ENCODE measurements at places on chromosomes 2 and 18.

GRCh38 chr2:100230754-100231153, 88.4 kb upstream of the AFF3 start:
- no peak for DNase-seq

DNA sequence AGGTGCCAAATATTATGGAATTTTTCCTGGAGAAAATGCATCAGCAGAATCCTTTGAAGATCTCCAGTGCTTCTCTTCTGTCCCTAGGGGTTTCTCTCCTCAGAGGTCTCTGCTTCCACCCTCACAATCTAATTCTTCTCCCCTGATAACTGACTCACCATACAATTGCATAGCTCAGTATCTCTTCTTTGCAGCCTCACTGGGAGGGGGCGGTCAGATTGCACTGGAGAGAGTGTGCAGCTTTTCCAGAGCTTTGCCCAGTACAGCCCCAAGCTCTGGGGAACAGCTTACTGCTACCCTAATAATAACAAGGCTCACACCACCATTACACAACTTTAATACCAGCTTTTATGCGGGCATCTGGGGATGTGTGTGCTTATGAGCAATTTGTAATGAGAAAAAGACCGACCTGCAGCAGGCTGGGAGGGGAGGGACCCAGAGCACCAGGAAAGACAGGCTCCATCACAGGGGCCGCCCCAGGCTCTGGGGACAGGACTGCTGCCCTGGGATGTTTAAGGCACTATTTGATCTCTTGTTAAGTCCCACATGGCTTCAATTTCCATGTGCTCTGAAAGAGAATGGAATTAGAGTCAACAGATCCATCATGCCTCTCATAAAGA, 276.6 kb upstream of the SIX2 start:
- no peak for DNase-seq

- no peak for DNase-seq
These were observed 38.8 kb downstream of the ZNF519 start for GRCh38 chr18:14093307-14093915.

- DNase-seq, result no peak
These were observed 80.2 kb downstream of the ITSN2 start for GRCh38 chr2:24280161-24280560.

GRCh38 chr2:240981280-240981679, 17.1 kb upstream of the SNED1 start:
- DNase-seq, result peak; percentile 26

DNA sequence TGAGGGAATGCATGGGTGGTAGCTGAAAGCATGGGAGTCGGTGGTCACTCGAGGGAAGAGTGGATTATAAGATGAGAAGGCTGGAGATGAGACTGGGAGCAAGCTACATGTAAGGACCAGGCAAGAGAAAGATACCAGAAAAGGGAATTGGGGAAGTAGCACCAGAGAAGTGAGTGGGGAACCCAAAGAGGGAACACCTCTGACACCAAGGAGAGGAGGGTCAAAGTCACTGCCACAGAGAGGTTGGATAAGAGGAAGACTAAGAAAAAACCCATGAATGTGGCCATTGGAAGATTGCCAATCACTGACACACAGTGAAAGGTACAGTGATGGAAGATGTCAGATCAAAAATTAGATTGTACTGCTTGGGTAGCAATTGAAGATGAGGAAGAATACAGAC, 473.9 kb downstream of the BCL11A start:
- no peak for DNase-seq

DNA sequence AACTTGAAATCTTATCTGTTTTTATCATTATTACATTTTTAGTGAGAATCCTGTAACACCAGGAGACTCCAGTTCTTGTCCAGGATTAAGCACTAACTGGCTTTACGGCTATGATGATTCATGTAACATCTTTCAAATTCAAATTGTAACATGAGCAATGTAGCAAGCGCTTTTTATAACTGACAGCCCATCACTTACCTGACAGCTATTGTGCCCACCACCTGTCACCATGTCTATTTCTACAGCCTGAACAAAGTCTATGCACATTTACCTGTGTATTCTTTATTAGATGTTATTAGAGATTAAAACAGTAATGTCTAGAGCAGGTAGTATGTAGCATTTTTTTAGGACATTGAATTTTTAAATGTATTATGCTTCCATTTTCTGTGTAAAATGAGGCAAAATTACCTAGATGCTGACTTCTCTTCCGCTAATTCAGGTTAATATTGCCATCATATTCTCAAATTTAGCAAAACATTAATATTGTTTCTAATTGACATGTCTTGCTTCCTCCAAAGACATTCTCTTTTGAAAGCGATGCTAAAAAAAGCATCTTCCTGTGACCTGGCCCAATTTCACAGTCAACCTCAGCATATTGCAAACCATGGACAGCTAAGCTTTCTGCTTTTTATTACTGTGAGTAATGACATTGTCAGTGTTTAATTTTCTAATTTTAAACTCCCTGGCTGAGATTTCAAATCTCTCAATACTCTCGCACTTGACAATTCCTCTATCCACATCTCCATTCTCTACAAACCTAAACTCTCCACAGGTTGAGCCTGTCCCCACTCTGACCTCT, 37.8 kb downstream of the RIT2 start:
- no peak for DNase-seq

GRCh38 chr2:8574196-8575037, 107.4 kb upstream of the ID2 start:
- peak; percentile 53 for DNase-seq

- no peak for DNase-seq
These were observed 41.6 kb downstream of the TMEM17 start for GRCh38 chr2:62464221-62465007.

GRCh38 chr2:216634370-216635148, 1.3 kb downstream of the IGFBP2 start:
- DNase-seq, result no peak

DNA sequence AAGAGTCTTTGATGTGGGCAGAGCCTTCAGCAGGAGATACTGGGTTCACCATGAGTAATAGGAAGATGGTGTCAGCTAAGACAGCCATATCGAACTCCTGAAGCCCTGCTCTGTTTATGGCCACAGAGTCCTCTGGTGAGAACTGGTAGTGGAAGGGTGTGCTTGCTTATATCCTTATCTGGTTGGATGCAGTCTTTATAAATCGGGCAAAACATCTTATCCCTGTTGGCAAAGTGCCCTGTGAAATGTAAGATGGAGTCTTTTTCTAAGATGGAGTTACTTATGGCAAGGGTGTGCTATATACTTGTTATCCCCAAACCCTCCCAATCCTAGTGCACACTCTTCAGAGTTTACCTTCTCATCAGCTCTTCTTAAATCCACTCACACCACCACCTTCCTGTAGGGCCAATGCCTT, 190.8 kb upstream of the PARD3B start:
- no peak for DNase-seq

DNA sequence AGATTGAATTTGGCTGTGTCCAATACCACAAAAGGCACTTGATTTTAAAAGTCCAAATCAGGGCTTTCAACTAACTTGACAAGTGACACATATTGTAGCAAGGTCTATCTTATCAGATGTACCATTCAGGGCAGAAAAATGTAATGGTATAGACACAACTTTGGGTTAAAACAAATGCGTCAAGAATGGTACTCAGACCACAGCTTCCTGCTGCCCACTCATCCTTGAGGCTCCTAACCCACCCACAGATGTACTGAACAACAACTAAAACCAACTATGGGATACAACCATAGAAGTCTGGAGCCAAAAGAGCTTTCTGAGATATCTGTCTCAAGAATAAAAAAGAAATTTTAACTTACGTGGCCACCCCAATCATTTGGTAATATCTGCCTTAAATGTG, 105.2 kb downstream of the RBM43 start:
- no peak for DNase-seq

DNA sequence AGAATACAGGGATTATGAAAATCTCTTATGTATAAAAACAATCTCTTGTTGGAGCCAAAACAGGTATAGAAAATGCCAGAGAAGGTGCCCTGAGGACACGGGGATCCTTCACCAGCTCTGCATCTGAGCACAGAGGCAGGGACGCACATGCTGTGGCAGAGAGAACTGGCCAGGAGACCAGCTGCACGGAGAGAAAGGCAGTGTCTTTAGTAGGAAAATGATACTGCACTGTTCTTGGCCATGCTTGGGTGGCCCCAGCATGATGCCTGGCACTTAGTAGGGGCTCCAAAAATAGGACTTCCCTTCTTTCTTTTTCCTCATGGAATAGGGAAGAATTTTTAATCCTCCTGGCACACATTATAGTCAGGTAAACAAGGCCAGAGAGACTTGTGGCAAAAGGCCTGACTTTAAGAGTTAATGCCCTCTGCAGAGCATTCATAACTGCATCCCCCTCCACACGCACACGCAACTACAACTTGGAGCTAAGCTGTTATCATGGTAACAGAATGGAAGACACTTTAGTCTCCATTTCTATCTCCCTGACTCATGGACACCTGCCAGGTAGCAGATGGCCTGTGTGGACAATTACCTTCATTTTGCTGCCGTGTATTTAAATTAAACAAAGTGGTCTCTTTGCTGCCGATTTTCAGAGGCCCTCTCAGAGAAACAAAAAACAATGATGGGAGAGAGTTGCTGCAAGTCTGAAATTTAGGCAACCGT, 59.7 kb upstream of the DNMT3A start:
- no peak for DNase-seq

DNA sequence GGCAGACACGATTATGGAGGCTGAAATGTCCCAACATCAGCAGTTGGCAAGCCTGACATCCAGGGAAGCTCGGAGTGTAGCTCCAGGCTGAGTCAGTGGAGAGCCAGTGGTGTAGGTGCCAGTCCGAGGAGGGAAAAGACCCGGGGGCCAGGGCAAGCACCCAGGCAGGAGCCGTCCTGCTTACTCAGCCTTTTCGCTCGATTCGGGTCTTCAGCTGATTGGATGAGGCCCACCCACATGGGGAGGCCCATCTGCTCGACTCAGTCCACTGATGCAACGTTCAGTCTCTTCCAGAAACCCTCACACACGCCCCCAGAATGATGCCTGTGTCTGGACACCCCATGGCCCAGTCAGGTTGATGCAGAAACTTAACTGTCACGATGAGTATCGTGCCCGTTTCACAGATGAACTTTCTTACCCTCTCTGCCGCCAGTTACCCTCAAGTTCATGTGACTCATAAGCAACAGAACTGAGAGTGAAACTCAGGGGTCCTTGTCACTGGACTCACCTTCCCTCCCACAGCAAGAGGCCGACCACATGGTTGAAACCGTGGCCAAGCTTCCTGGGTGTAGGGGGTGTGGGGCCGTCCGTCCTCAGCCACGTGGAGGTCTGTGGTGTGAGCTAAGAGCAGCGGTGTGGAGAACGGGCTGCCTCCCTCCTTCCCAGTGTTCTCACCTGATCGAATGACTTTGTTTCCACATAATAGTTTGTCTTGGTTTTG, 197.4 kb upstream of the HDAC4 start:
- peak; percentile 48 for DNase-seq

- no peak for DNase-seq
These were observed 10.5 kb upstream of the TMEM177 start for GRCh38 chr2:119668546-119668945.

GRCh38 chr2:219219784-219220532, 1.2 kb upstream of the ABCB6 start:
- DNase-seq, result no peak

GRCh38 chr2:205731583-205731981, 49.3 kb downstream of the NRP2 start:
- DNase-seq, result no peak

GRCh38 chr2:237997521-237997920, 30.7 kb downstream of the UBE2F start:
- DNase-seq, result no peak

GRCh38 chr2:17125989-17126620, 392.1 kb downstream of the RAD51AP2 start:
- DNase-seq, result no peak

- no peak for DNase-seq
These were observed 3.7 kb downstream of the SIGLEC15 start for GRCh38 chr18:45828917-45829811.

GRCh38 chr2:81672923-81673322, 1368.4 kb upstream of the LRRTM1 start:
- DNase-seq, result no peak

DNA sequence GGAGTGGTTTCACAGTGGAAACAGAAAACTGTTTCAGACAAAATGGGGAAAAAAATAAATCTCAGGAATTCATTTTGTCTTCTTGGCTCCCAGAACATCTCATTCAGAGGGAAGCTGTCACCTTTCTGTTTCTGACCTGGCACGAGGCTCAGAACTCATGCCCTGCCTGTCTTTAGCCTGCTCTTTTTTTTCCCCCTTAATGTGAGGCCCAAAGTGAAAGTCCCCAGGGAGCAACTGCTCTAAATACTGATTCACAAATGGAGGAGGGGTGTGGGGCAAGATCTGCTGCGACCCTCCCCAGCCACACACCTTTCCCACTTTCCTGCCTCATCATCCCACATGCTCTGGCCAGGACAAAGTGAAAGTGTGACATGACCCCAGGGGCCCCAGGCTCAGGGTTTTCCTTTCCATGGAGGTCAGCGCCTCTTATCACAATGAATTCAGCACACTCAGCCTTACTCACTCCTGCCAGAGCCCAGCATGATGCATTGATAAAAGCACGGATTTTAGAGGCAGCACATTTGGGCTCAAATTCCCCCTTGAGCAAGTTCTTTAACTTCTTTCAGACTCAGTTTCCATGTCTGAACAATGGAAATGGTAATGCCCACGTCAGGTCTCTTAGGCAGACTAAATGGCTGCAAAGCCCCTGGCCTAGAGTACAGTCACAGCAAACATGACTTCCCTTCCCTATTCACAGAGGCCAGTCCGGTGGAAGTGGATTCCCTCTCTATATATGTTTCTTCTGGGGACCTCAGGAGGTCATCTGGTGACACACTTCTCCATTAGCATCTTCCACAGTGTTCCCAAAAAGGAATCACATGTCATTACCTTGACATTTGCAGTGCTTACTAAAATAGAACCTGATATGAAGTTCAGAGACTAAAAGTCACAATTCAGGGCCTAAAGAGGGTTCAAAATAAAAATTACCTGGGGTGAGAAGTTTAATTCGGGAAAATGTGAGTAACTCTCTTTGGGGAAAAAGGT, 55.3 kb upstream of the TMEM163 start:
- DNase-seq, result no peak

DNA sequence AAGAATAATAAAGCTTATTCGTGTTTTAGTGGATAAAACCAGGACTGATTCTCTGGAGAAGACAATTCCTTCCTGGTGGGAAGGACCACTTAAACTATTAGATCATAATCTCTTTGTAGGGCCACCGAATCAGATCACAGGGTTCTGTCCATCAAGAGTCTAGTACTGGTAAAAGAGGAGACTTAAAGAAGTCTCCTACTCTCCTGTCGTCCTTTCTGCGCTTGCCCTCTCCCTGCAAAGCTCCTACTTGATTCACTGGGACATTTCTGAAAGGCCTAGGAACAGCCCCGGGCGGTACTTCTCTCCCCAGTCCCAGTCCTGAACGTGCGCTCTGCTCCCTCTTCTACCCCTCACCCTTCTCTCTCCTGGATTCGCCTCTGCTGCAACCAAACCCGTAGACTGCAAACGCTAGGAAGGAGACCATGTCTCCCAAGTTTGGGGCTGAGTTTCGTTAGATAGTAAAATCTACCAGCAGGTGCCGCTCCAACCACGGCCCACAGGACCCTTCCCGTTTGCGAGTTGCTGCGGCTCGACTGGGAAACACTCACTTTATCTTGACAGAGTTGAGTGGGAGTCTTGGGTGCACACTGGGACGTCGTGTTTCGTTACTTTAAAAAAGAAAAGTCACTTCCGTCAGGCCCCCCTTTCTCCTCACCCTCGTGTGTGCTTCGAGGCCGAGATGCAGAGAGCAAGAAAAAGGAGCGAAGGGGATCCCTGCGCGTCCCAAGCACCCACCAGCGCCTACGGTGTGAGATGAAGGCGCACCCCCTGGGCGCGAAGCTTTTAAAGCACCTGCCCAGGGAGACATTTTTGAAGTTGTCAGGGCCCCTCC, 923 bp downstream of the FIGLA start:
- DNase-seq, result peak; percentile 83
